ENCODE measurements at places on chromosomes 11 and 22. TPM values are rescaled to one million over a fixed set of nuclear protein-coding genes. Genes with fewer than 3 reads are reported as not detected.

The LMO1 gene
- not detected for polyA plus RNA-seq

The RRP7A gene
- polyA plus RNA-seq, result 48.2 TPM

The LINC01488 gene
- polyA plus RNA-seq, result not detected

GRCh38 chr22:19266547-19267086 is 24.9 kb downstream of the CLTCL1 start:
- DNase-seq, result no peak

DNA sequence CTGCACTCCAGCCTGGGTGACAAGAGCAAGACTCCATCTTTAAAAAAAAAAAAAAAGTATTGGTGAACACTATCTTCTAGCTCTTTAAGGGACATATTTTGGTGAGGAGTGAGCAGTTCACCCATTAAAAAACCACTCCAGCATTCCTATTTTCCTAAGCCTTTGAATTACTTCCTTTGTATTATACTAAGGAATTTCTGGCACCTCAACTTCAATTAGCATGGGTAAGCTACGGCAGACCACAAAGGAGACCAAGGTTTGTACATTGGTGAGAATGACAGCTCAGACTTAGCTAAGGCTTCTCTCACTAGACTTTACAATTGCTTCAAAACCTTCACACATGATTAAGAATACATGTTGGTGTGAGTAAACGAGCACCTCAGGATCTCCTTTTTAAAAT is 57.0 kb upstream of the BIRC3 start:
- DNase-seq, result no peak

- peak; percentile 30 for DNase-seq
Measured at GRCh38 chr11:129703846-129704245, 111.8 kb upstream of the TMEM45B start.

- no peak for DNase-seq
Measured at GRCh38 chr11:95066716-95067038, at the start of gene SRSF8. Gene SRSF8 (plus strand): TSS chr11:95066919. CDS start chr11:95067227, 308 bp downstream.

DNA sequence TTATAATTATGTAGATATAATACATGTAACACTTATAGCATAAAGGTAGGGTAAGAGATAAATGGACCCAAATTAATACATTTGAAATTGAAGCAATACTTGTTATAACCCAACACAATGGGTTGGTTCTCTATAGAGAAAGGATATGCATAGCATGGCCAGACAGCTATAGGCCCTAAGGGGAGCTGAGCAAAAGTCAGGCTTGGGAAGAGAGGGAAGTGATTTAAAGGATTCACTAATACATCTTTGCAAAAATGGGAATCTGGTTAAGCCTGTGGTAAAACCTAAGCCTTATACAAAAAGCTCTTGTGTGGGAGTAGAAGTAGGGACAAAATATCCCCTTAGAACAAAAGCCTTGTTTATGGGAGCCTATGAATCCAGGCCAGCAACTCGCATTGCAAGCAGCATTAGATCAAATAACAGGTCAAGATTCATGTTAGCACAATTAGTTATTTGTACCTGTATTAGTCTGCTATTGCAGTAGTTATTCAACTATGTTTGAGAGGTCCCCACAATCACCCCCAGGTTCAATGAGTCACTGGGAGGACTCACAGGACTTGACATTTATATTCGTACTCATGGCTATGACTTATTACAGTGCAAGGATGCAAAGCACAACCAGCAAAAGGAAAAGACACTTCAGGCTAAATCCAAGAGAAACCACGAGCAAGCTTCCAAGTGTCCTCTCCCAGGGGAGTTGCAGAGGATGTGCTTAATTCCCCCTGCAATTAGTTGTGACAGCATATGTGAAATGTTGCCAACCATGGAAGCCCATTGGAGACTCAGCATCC is 144.7 kb upstream of the LMO1 start:
- no peak for DNase-seq

- DNase-seq, result peak; percentile 40
Measured at GRCh38 chr11:10715571-10715970, 22.0 kb upstream of the IRAG1 start.

GRCh38 chr22:39248254-39248653 is 3.5 kb upstream of the PDGFB start:
- DNase-seq, result no peak
